ENCODE measurements at places on chromosomes 3 and 15. TPM values are rescaled to one million over a fixed set of nuclear protein-coding genes. Genes with fewer than 3 reads are reported as not detected.

The NR2F2 gene
- total RNA-seq = not detected

The TRIM42 gene
- not detected for total RNA-seq

The EPHB3 gene
- total RNA-seq = not detected

The TPRG1 gene
- 1.0 TPM for total RNA-seq

The ALS2CL gene
- 8.1 TPM for total RNA-seq

The GOLGA8A gene
- 131 TPM for total RNA-seq

The CHRFAM7A gene
- total RNA-seq = 4.3 TPM

The GRK7 gene
- total RNA-seq = not detected

The TATDN2 gene
- total RNA-seq = 40.8 TPM

The TNIK gene
- 37.9 TPM for total RNA-seq

The CCR2 gene
- total RNA-seq = not detected

The CLDN11 gene
- not detected for total RNA-seq

The SLCO3A1 gene
- total RNA-seq = 3.9 TPM

The RTP1 gene
- not detected for total RNA-seq

The DISP2 gene
- 0.06 TPM for total RNA-seq

The DPPA2 gene
- not detected for total RNA-seq

The TIGIT gene
- 5.1 TPM for total RNA-seq

The ARPP21 gene
- not detected for total RNA-seq

The ARGFX gene
- total RNA-seq = not detected

The MAN2C1 gene
- total RNA-seq = 167 TPM

The ABHD10 gene
- 87.6 TPM for total RNA-seq

The TGM5 gene
- total RNA-seq = not detected

The KBTBD12 gene
- total RNA-seq = not detected

The SGO1 gene
- 38.0 TPM for total RNA-seq

The NRROS gene
- total RNA-seq = 27.7 TPM
